Stimulated activated CD4-positive, alpha-beta T cell treated with anti-CD3 and anti-CD28 coated beads, Interleukin-2, amount 100 ng/mL, for 48 hours (primary cell): ENCODE measurements at places on chromosomes 5 and 9.

DNA sequence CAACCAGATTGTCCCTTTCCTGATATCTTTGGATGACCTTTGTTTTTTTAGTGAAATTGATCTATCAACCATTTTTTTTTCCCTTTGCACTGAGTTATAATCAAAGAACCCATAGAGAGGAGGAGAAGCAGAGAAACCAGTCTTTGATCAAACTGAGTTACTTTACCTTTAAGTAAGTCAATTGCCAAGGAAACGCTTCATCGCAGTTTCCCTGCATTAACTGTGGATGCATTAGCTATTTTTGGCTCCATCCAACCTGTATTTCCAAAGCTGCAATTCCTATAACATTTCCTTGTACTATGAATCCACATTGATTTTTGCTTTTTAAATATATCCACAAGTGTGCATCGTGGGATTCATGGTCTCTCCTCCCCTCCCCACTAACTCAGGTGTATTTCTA is 268.1 kb downstream of the NTRK2 start:
- DNase-seq = no peak

DNA sequence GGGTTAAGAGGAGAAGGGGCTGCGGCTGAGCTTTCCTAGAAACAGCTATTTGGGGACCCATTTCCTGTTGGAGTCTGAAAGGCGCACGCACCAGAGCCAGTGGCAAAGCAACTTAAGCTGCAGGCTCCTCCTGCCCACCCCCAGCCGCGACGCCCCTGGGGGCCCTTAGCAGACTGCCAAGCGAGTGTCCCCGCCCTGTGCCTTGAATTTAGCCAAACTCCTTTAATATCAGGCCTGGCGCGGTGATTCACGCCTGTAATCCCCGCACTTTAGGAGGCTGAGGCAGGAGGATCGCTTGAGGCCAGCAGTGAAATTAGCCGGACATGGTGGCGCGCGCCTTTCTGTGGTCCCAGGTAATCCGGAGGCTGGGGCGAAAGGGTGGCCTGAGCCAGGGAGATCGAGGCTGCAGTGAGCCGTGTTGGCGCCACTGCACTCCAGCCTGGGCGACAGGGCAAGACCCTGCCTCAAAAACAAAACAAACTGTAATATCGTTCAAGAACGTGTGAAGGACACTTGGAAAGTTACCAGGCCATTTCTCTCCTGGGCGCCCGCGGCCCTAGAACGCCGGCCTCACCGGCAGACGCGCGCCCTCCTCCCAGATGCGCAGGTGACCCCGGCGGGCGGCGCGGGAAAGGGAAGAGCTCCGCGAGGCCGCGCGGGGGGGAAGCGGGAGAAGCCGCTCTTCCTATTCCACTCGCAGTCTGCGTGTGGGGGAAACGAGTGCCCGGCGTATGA is 1.0 kb upstream of the F2R start:
- no peak for DNase-seq

DNA sequence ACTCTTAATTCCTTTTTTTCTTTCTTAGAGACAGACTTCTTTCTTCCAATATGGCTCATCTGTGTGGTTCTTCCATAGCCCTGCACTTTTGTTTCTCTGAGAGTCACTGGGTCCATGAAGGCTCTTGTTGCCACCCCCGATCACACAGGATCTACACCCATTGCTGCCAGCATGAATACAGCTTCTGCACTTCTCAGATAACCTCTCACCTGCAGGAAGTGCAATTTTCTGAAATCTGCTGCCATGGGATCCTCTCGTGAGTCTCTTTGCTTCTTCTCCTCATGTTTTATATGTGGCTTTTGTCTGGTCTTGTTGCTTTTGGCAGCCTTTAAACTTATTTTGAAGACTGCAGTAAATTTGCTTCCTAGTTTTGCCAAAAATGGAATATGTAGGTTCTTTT is 171.2 kb downstream of the TMEM167A start:
- no peak for DNase-seq

- no peak for DNase-seq
Observed at GRCh38 chr9:127980060-127980705, 606 bp downstream of the EEIG1 start.

- DNase-seq = no peak
Observed at GRCh38 chr9:35552837-35553236, 52.2 kb upstream of the TESK1 start.

- no peak for DNase-seq
Observed at GRCh38 chr5:21919414-21920022, 933.6 kb downstream of the CDH12 start.

GRCh38 chr9:72946318-72946717 is 6.5 kb downstream of the ALDH1A1 start:
- DNase-seq = no peak

GRCh38 chr5:180117000-180117725 is 45.6 kb upstream of the RNF130 start:
- no peak for DNase-seq

DNA sequence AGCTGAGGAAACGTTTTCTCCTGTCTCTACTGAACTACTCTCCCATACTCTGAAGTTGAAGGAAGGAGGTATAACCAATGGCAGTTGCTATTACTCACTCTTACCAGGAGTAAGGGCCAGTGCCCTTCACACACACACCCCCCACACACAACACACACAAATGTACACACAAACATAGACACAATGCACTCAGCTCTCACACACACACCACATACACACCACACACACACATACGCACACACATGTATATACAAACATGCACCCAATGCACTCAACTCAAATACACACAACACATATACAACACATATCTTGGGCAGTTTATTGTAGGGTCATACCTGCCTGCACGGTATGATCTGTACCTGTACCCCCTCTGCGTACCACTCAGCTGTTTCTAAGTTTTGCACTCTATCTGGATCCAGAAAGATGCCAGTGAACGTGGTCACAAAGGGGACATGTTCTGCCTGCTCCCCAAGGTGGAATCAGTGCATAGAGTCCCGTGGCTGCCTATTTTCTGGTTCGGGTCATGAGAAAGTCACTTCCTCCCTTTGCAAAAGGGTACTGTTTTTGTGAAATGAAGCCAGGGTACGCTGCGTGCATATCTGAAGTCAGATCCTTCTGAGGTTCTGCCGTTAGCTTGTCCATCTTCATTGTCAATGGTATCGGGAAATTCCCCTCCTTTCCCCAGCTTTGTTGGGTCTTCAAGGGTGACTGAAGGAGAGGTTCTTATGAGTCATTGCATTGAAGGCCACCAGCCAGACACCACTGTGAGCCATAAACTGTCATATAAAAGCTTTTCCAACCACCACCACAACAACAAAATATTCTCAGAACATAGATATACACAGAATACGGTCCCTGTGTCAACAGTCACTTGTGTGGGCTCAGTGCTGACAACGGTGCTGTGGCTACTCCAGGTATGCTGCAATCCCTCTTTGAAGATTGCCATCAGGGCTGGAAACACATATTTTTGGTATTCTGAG is 131.9 kb downstream of the UGCG start:
- DNase-seq = no peak

- DNase-seq = peak; percentile 64
Observed at GRCh38 chr5:67165526-67166459, 30.8 kb downstream of the CD180 start.

- no peak for DNase-seq
Observed at GRCh38 chr5:149152317-149152746, 11.0 kb downstream of the ABLIM3 start.

DNA sequence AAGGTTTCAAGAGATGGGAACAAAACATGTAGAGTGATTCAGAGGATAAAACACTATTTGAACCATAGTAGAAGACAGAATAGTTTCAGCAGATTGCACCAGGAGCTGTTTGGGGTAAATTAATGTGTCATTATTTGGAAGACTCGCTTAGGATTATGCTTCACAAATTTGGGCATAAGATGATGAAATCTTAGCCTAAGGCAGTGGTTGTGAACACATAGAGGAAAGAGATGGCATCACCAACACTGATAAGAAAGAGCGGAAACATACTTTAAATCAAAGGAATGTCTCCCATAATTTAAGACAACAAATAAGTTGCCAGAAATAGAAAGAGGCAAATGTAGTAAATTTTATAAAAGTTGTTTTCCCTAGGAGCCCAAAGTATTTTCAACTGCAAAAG is 66.1 kb upstream of the TBCA start:
- no peak for DNase-seq

DNA sequence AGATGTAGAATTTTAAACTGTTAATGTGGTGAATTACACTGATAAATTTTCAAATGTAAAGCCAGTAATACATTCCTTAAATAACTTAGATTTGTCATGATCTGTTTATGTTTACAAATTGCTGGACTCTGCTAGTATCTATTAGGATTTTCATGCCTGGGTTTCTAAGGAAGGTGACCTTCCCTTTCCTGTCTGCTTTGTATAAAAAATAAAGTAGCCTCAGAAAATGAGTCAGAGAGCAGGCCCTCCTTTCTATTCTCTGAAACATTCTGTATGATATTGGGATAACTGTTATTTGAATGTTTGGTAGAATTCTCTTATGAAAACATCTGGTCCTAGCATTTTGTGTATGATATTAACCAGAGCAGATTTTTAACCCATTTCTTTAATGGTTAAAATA is 255.3 kb downstream of the SYK start:
- no peak for DNase-seq

- DNase-seq = no peak
Observed at GRCh38 chr9:115615000-115615401, 497.0 kb upstream of the TNC start.

DNA sequence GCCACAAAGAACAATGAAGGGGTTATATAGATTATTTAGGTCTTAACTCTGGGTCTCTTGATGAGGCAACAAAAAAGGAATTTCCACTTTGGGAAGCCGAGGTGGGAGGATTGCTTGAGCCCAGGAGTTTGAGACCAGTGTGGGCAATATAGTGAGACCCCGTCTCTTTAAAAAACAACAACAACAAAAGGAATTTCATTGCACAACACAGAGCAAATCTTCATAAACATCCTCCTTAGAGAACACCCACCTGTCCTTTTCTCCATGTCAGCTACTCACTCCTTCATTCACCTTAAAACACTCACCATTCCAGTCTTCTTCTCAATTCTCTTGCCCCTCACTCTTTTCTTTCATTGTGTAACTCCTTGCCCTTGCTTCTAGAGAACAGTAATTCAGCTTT is 39.8 kb upstream of the CEMIP2 start:
- DNase-seq = no peak

DNA sequence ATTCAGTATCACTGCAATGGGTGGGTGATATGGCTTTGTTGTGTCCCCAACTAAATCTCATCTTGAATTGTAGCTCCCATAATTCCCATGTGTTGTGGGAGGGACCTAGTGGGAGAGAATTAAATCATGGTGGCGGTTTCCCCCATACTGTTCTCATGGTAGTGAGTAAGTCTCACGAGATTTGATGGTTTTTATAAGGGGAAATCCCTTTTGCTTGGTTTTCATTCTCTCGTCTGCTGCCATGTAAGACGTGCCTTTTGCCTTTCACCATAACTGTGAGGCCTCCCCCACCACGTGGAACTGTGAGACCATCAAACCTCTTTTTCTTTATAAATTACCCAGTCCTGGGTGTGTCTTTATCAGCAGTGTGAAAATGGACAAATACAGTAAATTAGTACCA is 9.5 kb upstream of the NANS start:
- no peak for DNase-seq

DNA sequence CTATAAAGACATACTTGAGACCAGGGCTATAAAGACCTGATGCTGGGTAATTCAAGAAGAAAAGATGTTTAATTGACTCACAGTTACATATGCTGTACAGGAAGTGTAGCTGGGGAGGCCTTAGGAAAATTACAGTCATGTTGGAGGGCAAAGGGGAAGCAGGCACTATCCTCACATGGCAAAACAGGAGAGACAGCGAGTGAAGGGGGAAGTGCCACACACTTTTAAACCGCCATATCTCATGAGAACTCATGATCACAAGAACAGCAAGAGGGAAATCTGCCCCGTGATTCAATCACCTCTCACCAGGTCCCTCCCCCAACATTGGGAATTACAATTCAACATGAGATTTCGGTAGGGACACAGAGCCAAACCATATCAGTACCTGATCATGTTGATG is 89.9 kb upstream of the ADAMTSL1 start:
- no peak for DNase-seq

- DNase-seq = no peak
Observed at GRCh38 chr9:92882276-92882675, 4.4 kb upstream of the ZNF484 start.

- DNase-seq = no peak
Observed at GRCh38 chr5:14236757-14237156, 93.6 kb downstream of the TRIO start.

DNA sequence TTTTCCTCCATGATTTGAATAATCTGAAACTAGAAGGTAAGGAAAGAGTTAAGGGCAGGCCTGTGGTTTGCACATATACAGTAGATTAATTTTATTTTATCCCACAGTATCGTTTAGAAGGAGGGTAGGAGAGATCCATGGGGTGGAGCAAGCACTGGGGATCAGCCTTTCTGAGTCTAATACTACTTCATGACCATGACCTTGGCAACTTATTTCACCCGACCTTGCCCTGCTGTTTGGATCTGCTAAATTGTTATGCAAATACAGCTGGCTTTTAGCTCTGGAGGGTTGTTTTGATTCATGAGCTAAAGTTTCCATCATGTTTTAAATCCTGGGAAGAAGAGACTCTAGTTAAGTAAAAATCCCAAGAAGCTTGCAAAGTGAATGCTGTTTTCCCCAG is 864 bp upstream of the GRIN3A start:
- no peak for DNase-seq

DNA sequence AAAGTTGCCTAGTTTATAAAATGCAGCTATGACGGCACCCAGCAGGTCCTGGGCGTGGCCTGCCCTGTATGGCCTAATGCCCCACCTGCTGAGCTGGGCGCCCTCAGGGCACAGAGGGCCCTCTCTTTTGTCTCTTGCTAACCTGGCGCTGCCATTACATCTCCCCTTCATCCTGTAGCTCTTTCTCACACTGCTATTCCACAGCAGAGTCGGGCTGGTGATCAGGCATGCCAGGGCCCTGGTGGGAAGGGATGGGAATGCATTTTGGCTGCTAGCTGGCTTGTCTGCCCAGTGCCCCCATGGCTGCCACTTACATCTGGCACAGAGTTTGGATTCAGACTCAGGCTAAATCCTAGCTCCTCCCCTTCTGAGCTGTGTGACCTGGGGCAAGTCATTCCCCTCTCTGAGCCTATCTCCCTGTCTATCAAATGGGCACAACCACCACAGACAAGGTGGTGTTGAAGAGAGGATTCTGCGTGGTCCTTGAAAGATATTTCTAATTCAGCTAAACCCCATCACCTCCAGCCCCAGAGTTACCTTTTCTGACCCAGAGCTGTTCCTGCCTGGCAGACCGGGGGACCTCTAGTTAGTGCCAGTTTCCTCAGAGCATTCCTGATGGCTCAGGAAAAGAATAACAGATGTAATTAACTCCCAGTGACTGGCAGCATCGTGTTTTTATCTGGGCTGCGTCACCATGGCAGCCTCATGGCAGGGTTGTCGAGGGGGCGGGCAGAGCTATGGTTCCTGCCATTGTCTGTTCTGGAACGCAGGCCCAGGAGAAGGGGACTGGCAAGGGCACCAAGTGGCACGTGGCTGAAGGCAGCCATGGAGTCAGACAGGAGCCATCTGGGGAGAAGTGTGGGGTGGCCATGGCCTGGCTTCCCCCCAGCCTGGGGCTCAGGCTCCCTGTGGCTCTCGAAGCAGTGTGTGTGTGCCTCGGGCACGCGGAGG is 6.3 kb downstream of the PRR7 start:
- DNase-seq = no peak
